ENCODE measurements at places on chromosomes 6 and 20. TPM values are rescaled to one million over a fixed set of nuclear protein-coding genes. Genes with fewer than 3 reads are reported as not detected.

DNA sequence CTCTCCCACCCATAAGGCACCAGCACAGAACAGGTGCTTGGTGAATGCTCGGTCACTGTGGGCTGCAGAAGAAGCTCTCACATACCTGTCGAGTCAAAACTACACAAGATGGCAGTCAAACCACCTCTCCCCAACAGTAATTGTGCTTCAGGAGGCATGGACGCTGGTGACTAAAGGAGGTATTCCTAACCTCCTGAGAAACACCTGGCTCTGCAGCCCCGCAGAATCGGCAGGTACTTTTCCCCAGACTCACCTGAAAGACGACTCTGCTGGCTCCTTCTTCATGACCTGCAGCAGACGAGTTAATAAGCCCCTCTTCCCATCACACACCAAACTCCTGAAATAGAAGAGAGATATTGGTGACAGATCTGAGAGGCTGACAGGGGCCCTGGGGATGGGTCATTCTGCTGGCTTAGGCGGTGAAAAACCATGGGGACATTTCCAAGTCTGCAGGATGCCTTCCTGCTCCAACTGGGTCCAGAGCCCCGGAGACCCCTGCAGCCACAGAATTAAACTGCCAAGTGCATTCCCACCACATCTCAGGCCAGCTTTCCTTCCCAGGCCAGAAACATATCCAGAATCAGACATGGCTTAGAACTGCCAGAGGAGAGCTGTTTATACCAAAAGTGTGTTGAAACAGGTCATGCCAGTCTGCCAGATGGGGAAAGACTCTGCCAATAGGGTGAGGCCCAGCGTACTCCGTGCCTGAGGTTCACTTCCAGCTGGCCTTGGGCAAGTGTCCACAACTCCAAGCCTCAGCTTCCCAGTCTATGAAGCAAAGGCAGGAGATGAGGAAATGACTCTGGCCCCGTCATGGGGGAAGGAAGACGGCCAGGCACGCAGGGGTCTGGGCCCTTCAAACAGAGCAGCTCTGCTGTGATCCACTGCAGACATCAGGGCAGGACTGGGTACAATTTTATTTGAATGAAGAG is 53.0 kb downstream of the MYH7B start:
- H3K27me3 ChIP-seq: no peaks in the 10 kb centered on the region
- H3K27ac ChIP-seq: no peak overlapping the region
- DNase-seq: peak; percentile 8
- H3K36me3 ChIP-seq: peaks cover 41% of the 10 kb centered on the region
- no peak overlapping the region for H3K4me3 ChIP-seq
- H3K4me1 ChIP-seq: no peaks in the 10 kb centered on the region

GRCh38 chr6:108176281-108177089 is 10.7 kb downstream of the NR2E1 start:
- peak overlapping the region; percentile 57 for H3K4me3 ChIP-seq
- H3K27me3 ChIP-seq: peaks cover 98% of the 10 kb centered on the region
- H3K36me3 ChIP-seq: no peaks in the 10 kb centered on the region
- DNase-seq: no peak

- H3K27ac ChIP-seq: no peak overlapping the region
- peaks cover 27% of the 10 kb centered on the region for H3K4me1 ChIP-seq
- no peaks in the 10 kb centered on the region for H3K27me3 ChIP-seq
- H3K36me3 ChIP-seq: peaks cover 43% of the 10 kb centered on the region
Measured at GRCh38 chr20:25571817-25572216, 13.5 kb downstream of the NINL start.

GRCh38 chr20:44033873-44034272 is 119.2 kb downstream of the TOX2 start:
- no peaks in the 10 kb centered on the region for H3K36me3 ChIP-seq
- no peak for DNase-seq
- H3K4me1 ChIP-seq: no peaks in the 10 kb centered on the region
- peaks cover 73% of the 10 kb centered on the region for H3K27me3 ChIP-seq

GRCh38 chr6:37308069-37308815 is 45.5 kb upstream of the RNF8 start:
- DNase-seq: no peak
- H3K36me3 ChIP-seq: peaks cover 7% of the 10 kb centered on the region
- no peak overlapping the region for H3K4me3 ChIP-seq
- peaks cover 16% of the 10 kb centered on the region for H3K4me1 ChIP-seq

GRCh38 chr6:42010185-42010891 is 40.0 kb upstream of the TAF8 start:
- H3K27me3 ChIP-seq: no peaks in the 10 kb centered on the region
- no peak for DNase-seq
- peaks cover 13% of the 10 kb centered on the region for H3K4me1 ChIP-seq
- no peak overlapping the region for H3K4me3 ChIP-seq
- peak overlapping the region; percentile 43 for H3K27ac ChIP-seq
- peaks cover 2% of the 10 kb centered on the region for H3K36me3 ChIP-seq

DNA sequence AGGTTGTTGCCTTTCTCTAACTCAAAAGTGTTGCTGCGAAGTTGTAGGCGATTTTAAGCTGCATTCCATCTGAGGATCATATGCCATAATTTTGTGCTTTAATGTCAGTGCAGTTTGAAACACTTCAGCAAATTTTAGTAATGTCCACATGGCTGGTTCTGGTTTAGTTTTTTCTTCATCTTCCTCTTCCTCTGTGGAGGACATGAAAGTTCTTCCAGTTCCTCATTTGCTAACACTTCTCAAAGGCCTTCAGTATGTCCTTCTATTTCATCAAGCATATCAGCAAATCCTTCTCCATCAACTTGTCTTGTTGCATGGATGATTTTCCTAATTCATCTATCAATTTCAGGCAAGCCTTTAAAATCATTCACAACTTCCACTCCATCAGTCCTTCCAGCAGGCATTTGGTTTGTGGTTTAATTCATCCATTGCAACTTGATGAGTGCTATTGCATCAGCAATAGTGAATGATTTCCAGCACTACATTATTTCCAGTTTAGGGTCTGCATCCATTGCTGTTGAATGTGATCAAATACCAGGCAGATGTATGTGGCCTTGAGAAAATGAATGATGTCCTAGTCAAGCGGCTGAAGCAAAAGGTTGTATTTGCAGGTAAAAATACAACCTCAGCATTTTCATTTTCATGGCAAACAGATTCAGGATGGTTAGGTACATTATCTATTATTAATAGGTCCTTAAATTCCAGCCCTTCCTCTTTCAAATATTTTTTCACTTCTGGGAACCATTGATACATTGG is 20.2 kb downstream of the SHLD1 start:
- H3K27ac ChIP-seq: no peak overlapping the region
- H3K27me3 ChIP-seq: no peaks in the 10 kb centered on the region
- H3K4me3 ChIP-seq: no peak overlapping the region

DNA sequence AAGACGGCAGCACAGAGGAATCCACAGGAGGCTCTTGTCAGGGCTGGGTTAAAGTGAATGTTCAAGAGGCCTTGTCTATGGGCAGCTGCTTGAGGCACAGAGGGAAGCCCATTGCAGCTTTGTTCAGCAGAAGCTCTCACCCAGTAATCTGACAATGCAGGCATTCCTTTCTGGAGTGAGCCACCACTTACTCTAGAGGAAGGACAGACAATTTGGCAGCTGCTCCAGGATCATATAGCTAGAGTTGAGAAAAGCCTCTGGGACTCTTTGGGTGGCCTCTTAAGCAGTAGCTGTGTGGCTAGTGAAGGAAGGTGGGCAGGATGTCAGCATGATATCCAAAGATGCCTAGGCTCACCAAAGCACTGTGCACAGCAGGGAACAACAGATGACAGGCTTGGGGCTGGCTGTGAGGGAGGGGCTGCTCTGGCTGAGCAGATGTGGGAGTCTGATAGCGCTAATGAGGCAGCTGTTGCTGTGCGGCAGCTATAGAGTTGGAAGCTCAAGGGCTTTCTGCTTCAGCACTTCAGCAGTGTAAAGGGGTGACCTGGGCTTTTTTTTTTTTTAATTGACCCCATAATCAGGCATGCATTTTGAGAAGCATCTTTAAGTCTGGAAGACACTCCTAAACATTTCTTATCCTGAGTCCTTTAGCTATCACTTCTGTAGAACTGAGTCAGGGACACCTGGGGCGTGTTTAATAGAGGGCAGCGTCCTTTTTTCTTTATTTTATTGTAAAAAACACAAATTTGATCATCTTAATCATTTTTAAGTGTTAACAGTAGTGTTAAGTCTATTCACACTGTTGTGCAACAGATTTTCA is 27.2 kb downstream of the CMTR1 start:
- H3K4me3 ChIP-seq: no peak overlapping the region
- H3K4me1 ChIP-seq: no peaks in the 10 kb centered on the region
- H3K36me3 ChIP-seq: peaks cover 62% of the 10 kb centered on the region
- H3K27me3 ChIP-seq: no peaks in the 10 kb centered on the region
- no peak overlapping the region for H3K27ac ChIP-seq
- DNase-seq: no peak

Gene C20orf204
- 3.2 TPM for total RNA-seq

Gene LRFN2
- not detected for total RNA-seq

Gene RFX6
- total RNA-seq: 3.8 TPM
